Activated effector memory CD4-positive, alpha-beta T cell treated with Interleukin-2 at 50 U/mL for 16 hours (primary cell): ENCODE measurements at places on chromosomes 1 and 21.

DNA sequence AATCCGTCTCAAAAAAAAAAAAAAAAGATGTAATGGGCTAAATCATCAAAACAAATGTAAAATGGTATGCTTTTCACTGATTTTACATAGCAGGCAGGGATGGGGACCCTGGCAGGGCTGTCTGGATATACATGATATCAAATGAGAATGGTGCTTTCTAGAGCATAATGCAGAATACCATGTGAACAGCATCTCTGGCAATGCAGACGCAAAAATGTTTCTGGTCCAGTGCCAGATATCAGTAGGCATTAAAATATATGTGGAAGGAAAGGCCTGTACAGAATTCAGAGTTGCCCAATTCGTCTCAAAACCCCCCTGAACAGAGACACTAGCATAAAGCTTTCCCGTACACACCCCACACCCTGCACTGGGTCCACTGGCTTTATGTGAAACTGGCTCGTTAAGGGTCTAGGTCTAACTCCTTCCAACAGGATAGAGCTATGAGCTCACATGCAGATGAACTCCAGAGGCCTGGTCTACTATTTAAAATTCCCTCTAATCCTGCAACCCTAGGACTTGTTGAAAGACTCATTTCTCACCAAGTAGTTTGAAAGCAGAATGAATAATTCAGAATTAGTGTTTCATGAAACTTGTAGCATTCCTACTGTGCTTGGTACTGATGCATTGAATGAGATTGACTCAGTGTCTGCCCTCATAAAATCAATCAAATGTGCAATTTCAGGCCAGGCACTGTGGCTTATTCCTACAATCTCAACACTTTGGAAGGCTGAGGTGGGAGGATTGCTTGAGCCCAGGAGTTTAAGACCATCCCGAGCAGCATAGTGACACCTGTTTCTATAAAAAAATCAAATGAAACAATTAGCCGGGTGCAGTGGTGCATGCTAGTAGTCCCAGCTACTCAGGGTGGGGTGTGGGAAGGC, 2.6 kb upstream of the MYSM1 start:
- no peak for DNase-seq

DNA sequence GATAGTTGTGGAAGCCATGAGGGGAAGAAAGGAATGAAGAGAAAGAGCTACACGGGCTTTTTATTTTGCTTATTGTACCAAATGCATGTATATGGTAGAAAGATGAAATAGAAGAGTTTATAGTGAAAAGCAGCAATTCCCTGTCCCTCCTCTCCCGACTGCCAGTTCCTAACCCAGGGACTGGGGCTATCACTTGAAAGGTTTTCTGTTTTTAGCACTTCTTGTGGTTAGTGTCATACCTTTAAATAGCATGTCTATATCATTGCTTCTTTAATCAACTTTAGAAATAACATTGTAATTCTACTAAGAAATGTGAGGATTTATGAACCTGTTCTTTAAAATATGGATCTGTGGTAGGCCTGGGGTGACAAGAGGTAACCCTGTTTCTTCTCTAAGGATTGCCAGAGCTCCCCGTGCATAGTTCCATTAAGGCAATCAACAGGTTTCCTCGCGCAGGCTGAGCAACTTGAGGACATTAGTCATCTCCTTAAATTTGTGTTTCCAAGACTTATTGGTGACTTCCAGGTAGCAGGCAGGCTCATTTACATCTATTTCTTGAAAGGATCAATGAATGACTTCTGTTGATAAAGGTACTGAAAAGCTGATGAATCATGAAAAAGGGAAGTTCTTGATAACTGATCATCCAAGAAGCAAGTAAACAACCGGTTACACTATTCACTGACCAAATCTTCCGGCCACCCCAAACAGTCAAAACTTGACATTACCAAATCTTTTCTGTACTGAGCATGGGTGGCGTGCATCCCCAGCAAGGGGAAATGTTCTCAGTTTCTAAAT, 37.8 kb upstream of the S1PR1 start:
- no peak for DNase-seq

GRCh38 chr1:37901893-37902225, 42.5 kb upstream of the MTF1 start:
- DNase-seq = no peak

DNA sequence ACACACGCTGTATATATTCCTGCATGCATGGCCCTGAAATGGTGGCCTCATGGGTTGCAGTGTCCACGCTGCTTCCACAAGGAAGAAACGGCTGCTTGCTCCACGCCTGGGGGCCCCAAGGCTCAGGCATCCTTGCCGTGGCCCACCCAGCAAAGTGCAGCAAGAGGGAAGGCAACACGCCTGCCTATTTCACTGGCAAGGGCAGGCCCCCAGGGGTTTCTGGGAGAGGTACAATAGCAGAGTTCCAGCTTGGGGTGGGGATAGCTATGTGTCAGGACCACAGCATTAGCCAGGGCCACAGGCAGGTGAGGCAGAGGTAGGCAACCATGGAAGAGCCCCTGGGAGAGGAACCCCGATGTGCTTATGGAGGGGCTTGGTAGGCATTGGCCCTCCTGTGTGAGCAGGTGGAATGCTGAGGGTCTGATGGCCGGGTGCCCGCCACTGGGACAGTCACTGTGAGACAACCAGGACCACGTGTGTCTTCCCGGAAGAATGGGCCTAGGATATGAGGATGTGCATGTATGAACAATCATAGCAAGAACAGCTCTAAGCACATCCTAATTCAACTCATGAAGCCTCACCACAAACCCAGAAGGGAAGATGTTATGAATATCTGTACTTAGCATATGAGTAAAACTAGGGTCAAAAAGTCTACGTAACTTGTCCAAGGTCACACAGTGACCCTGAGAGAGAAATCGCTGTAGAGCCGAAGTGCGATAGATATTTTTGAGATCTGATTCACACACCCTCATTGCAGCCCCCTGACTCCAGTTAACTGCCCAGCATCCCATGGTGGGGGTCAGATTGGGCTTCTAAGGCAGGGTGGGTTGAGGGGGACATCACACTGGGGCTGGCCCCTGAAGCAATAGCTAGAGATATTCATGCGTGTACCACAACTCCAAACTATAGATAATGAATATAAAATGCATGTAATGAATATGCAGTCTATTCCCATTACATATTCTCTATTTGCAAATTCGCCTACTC, 11.8 kb downstream of the TFF2 start:
- no peak for DNase-seq

- no peak for DNase-seq
Observed at GRCh38 chr1:173354937-173355280, 122.2 kb upstream of the PRDX6 start.

DNA sequence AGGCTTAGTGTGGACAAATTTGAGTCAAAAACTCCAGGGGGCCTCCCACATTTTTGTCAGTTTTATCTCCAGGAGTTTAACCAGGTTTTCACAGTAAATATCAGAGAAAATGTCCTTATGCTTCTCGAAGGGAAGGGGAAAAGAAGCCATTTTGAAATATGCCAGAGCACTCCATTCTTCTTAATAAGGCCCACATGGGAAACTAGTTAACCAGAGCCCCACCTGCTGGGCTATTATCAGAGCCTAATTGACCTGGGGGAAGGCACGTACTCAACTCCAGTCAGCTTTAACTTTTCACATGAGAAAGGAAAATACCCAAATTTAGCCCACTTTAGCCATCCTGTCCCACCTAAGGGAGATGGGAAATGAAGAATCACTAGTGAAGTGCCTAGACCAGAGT, 296.3 kb downstream of the PTBP2 start:
- no peak for DNase-seq

GRCh38 chr1:72547412-72547811, 265.1 kb upstream of the NEGR1 start:
- no peak for DNase-seq

GRCh38 chr1:198108636-198109370, 48.0 kb upstream of the NEK7 start:
- DNase-seq = no peak

DNA sequence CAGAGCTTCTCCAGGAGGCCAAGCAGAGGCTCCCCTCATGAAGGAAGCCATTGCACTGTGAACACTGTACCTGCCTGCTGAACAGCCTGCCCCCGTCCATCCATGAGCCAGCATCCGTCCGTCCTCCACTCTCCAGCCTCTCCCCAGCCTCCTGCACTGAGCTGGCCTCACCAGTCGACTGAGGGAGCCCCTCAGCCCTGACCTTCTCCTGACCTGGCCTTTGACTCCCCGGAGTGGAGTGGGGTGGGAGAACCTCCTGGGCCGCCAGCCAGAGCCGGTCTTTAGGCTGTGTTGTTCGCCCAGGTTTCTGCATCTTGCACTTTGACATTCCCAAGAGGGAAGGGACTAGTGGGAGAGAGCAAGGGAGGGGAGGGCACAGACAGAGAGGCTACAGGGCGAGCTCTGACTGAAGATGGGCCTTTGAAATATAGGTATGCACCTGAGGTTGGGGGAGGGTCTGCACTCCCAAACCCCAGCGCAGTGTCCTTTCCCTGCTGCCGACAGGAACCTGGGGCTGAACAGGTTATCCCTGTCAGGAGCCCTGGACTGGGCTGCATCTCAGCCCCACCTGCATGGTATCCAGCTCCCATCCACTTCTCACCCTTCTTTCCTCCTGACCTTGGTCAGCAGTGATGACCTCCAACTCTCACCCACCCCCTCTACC, 19.1 kb downstream of the CSF1 start:
- DNase-seq = no peak

GRCh38 chr1:39872698-39873097, 10.6 kb downstream of the TRIT1 start:
- no peak for DNase-seq

- no peak for DNase-seq
Observed at GRCh38 chr1:34865573-34865972, 6.0 kb upstream of the SMIM12 start.

- DNase-seq = no peak
Observed at GRCh38 chr1:157371826-157372225, 180.5 kb downstream of the FCRL5 start.

- DNase-seq = no peak
Observed at GRCh38 chr1:245469734-245470133, 314.9 kb downstream of the KIF26B start.

DNA sequence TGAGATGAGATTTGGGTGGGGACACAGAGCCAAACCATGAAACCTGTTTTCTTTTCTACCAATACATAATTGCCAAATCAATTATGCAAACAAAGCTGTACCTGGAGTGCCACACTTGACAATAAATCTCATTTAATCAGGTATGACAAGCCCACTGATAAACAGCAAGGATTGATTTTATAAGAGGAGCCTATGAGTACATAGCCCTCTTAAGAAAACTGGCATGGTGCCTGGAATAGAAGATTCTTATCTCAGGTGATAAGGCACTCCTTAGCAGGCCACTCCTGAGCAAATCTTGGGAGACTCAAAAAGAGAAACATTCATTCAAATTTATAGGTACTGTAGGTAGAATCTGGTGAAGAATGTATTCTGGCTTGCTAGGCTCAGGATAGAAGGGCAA, 28.6 kb upstream of the PDE4B start:
- no peak for DNase-seq

DNA sequence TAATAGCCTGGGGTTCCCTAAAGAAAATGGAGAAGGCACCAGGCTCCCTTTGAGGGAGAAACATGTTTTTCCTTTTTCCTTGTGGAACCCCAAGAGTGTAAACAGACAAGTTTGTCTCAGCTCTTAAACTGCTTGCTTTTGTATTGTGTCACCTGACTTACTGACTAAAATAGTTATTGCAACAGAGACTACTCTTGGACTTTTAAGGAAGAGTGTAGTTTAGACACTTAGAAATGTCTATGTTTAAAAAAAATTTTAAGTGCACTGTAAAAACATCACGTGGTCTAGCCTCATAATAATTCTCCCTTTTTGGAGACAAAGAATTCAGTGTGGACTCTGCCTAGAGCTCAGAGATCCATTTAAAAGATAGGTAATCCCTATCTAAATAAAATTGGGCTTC, 141.1 kb downstream of the TRIM33 start:
- no peak for DNase-seq
